AG08395 (cell line): ENCODE measurements at places on chromosomes 1 and 21.

DNA sequence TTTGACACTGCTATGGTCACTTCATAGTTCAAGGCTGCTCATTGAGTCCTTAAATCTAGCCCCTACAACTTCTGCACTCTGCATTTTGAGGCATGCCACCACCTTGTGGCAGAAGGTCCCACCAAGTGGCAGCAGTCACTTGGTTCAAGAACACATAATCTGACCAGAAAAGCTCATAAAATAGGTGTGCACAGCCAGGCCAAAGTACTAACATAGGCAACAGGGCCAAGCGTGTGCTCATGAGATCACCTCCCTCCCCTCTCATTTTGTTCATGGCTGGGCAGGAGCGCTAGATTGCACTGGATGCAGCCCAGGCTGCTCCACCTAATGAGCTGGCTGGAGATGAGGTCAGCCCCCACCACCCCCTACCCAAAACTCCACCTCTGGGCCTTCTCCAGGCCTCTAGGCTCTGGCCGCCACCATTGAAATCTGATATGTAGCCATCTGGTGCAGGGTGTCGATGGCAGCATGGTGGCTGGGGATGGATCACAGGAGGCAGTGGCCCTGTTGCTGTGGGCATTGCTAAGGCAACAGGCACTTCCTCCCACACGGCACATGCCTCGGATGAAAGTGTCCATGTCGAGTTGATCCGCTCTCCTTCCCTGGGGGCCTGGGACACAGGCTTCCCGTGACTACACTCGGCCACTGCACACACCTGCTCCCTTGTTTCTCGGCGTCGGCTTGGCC, 193.2 kb downstream of the TRABD2B start:
- no peak for DNase-seq

DNA sequence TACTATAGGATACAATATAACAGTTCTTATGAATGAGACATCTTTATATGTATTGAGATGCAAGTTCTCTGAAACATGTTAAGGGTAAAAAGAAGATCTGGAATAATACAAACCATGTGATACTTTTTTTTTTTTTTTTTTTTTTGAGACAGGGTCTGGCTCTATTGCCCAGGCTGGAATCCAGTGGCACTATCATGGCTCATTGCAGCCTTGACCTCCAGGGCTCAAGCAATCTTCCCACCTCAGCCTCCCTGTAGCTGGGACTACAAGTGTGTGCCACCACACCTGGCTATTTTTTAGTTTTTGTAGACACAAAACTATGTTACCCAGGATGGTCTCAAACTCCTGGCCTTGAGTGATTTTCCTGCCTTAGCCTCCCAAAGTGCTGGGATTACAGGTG, 22.1 kb upstream of the MCL1 start:
- no peak for DNase-seq

GRCh38 chr1:62508187-62508758, 71.4 kb downstream of the USP1 start:
- DNase-seq = peak; percentile 29

DNA sequence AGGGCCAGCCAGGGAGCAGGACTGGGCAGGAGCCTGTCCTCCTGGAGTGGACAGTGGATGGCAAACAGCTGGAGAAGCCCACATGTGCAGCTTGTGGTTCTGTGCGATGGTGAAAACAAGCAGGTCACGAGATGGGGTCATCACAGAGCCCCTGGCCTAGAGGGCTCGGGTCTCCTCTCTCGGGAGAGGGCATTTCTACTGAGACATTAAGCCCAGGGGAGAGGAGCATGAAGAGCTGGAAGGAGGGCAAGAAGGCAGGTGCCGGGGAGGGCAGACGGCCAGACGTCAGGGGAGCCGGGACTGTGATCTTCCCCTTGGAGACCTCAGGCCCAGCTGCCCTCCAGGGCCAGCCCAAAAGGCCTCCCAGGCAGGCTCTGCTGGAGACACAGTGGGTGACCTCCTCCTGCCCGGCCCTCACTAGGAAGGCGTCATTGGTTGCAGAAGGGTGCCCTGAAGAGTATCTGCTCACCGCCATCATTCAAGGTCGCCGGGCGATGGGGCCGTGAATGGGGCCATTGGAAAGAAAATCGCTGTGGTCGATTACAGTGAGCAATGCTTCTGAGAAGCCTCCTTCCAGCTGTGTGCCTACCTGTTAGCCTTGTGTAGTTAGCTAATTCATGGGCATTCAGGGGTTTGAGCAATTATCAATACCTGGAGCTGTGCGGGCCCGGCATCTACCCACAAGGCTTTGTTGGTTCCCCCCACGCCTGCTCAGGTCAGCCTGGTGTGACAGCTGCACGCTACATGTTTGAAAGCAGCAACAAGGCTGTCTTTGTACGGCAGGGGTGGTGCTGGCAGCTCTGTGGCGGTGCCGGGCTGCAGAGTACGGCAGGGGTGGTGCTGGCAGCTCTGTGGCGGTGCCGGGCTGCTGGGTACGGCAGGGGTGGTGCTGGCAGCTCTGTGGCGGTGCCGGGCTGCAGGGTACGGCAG, 72.3 kb upstream of the ACTRT2 start:
- no peak for DNase-seq
